Stimulated activated naive B cell treated with anti-CD40 and anti-IgM and Interleukin-4, amounts not matched to agents 10 μg/mL and 1 μg/mL and 100 μg/mL, for 72 hours (primary cell): ENCODE measurements at places on chromosomes 5 and 9.

DNA sequence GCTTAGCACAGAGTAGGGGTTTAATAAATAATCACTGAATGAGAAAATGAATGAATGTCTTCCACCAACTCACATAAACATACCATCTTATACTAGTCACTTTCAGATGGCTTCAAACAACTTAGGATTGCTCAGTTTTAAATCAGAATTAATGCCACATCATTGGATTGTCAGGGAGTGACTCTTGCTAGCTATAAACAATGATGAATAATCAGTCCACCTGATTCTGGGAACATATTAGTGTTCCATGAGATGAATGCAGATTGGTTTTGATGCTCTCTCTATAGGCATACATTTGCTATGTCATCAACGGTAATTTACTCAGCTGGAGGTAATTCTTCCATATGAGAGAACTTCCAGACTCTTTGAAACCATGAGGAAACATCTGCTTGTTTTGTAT lies 97.4 kb downstream of the CDH9 start:
- H3K4me3 ChIP-seq, result no peak overlapping the region
- no peaks in the 10 kb centered on the region for H3K27me3 ChIP-seq
- no peaks in the 10 kb centered on the region for H3K36me3 ChIP-seq
- H3K27ac ChIP-seq, result no peak overlapping the region
- H3K4me1 ChIP-seq, result no peaks in the 10 kb centered on the region

GRCh38 chr5:157069949-157070348 lies 11.0 kb upstream of the HAVCR1 start:
- no peak overlapping the region for H3K4me3 ChIP-seq
- peaks cover under 1% of the 10 kb centered on the region for H3K36me3 ChIP-seq
- peaks cover 8% of the 10 kb centered on the region for H3K4me1 ChIP-seq
- DNase-seq, result no peak
- H3K27me3 ChIP-seq, result no peaks in the 10 kb centered on the region

- no peak overlapping the region for H3K4me3 ChIP-seq
- H3K27ac ChIP-seq, result no peak overlapping the region
- no peaks in the 10 kb centered on the region for H3K36me3 ChIP-seq
- H3K4me1 ChIP-seq, result no peaks in the 10 kb centered on the region
- DNase-seq, result no peak
These were observed 148.3 kb downstream of the DCP2 start for GRCh38 chr5:113124914-113125313.

GRCh38 chr9:87703636-87704276 lies 22.2 kb upstream of the CTSL start:
- no peaks in the 10 kb centered on the region for H3K36me3 ChIP-seq
- H3K4me1 ChIP-seq, result no peaks in the 10 kb centered on the region
- H3K27ac ChIP-seq, result no peak overlapping the region
- no peak overlapping the region for H3K4me3 ChIP-seq

GRCh38 chr9:76846297-76846696 lies 59.6 kb downstream of the PRUNE2 start:
- no peak overlapping the region for H3K27ac ChIP-seq
- H3K4me3 ChIP-seq, result no peak overlapping the region
- H3K36me3 ChIP-seq, result no peaks in the 10 kb centered on the region
- H3K27me3 ChIP-seq, result peaks cover 11% of the 10 kb centered on the region
- no peak for DNase-seq

- no peaks in the 10 kb centered on the region for H3K36me3 ChIP-seq
- H3K4me1 ChIP-seq, result no peaks in the 10 kb centered on the region
- H3K4me3 ChIP-seq, result no peak overlapping the region
- no peak for DNase-seq
- H3K27ac ChIP-seq, result no peak overlapping the region
These were observed 143.6 kb downstream of the MRPS30 start for GRCh38 chr5:44952376-44952775.

DNA sequence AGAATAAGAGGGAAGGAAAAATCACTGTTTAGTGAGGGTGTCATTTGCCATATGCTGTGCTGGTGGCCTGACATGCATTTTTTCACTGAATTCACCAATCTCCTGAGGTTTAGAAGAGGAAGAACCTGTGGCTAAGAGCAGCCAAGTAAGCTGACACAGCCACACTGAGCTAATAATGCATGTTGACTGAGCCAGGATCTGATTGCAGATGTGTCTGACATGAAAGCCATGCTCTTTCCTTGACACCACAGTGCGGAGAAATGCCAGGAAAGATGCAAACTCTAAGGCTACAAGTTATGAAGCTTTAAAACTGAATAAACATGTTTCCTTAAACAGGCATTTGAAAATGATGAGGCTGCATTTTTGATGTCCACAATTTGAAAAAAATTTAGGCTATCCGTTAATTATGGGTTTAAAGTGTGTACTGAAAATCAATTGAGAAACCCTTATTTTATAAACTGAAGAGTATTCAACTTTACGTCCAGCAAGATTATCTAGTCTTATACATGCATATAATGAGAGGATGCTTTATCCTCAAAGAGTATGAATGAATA lies 208.6 kb downstream of the FBN2 start:
- H3K27me3 ChIP-seq, result no peaks in the 10 kb centered on the region
- no peaks in the 10 kb centered on the region for H3K4me1 ChIP-seq
- no peak for DNase-seq
- no peak overlapping the region for H3K4me3 ChIP-seq
